C1 segment of cervical spinal cord (tissue), 14 donors: ENCODE measurements at places on chromosomes 3 and 15.

DNA sequence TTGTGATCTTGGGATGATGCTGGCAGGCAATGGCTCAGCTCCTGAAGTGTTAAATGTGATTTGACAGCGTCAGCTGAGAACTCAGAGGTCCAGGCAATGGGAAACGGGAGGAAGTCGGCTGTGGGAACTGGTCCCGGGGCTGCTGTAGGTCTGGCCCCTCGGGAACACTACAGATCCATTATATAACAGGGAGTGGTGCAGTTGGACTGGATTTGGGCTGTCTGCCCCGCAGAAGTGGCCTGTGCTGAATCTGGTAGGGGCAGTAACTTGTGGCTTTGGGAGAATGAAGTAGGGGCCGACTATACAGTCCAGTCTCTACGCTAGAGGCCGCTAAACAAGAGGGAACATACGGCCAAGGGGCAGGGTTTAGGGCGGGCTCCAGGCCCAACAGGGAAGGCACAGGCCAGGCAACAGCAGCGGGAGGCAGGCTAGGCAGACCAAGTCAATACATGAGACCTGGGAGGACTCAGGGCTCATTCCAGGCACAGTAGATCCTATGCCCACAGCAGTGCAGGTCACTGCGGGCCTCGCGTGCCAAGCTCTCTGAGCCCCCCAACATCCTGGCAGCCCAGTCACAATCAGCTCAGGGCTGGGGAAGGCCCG lies 20.3 kb upstream of the IL16 start:
- DNase-seq = no peak

DNA sequence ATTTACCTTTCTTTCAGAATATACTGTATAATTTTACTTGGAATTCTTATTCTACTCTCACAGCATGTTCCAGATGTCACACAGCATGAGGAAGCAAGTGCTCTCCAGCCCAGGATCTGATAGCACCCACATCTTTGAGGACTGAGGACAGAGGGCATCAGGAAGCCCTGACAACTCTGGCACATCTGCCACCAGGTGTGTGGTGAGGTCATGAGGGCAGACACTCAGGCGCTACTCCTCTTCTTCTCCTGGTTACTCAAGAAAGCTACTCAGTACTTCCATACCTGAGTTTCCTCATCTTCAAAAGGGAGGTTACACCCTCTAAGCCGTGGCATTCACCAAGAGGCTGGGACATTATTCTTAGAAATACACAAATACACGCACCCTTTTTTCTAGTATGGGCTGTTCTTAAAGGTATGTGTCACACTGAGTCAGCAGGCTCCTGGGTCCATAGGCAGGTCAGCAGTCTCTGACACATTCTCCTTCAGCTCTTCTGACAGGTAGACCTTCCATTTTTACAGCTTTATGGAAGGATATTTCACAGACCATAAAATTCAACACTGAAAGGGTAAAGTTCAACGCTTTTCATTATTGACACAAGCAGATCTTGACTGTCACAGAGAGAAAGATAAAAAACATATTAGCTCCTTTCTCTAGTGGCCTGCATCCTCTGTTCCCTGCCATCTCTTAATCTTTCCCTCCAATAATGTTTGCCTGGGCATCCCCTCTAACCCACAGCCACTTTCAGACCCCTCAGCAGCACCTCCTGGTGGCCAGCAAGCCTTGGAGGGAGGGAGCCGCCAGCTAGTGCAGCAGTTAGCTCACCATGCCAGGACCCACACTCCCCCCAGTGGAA lies 103.2 kb upstream of the TJP1 start:
- no peak for DNase-seq

DNA sequence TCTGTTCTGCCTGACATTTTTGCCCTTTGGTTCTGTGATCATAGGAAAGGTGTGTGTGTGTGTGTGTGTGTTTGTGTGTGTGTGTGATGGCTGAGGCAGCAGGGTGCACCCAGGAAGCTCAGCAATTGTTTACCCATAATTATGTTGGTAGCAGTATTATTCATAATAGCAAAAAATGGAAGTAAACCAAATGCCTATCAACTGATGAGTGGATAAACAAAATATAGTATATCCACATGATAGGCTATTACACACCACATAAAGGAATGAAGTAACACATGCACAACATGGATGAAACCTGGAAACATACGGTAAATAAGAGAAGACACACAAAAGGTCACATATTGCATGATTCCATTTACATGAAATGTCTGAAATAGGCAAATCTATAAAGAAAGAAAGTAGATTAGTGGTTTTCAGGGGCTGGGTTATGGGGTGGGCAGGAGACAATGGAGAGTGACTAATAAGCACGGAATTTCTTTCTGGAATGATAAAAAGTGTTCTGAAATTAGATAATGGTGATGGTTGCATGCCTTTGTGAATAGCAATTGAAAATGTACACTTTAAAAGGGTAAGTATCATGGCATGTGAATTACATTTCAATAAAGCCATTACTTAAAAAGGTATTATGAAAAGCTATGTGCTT lies 167.2 kb downstream of the POLR2M start:
- no peak for DNase-seq

GRCh38 chr15:89197503-89197971 lies 23.8 kb downstream of the RLBP1 start:
- no peak for DNase-seq

GRCh38 chr3:100928638-100929428 lies 64.4 kb downstream of the ABI3BP start:
- DNase-seq = no peak

DNA sequence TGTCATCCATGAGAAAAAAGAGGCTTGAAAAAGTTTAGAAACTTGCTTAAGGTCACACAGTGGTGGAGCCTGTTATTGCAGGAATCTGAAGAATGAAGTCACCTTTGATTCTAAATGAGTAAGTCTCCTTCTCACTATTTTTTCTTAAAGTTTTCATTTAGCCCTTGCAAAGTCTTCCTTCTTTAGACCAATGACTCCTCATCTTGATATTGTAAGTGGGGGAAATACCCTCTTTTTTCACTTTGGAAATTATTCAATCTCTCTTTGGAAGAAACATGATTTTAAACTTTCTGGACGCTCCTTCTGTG lies 787 bp upstream of the SLMAP start:
- no peak for DNase-seq

GRCh38 chr15:80643431-80643951 lies 51.6 kb upstream of the ABHD17C start:
- no peak for DNase-seq

GRCh38 chr3:156400062-156400461 lies 154.9 kb downstream of the SSR3 start:
- DNase-seq = no peak

GRCh38 chr15:40441565-40442531 lies 1.1 kb downstream of the BAHD1 start:
- DNase-seq = no peak

- DNase-seq = no peak
These were observed 186.4 kb downstream of the FAM43A start for GRCh38 chr3:194871864-194872668.

GRCh38 chr3:161914703-161915417 lies 418.3 kb downstream of the OTOL1 start:
- DNase-seq = no peak

DNA sequence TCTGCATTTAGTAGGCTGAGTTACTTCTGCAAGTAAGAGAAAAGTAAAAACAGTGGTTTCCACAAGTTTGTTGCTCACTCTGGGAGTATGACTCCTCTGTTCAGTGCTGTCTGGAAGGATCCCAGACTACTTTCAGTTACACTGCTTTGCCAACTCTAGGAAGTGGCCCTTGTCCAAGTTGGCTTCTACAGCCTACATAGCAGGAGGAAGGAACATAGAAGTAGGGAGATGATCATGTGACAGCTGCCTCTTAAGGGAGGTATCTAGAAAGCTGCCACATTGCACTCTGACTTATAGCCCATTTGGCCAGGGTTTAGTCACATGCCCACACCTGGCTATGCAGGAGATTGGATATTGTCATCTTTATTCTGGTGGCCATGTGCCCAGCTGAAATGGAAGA lies 298.1 kb downstream of the NSUN3 start:
- DNase-seq = no peak

DNA sequence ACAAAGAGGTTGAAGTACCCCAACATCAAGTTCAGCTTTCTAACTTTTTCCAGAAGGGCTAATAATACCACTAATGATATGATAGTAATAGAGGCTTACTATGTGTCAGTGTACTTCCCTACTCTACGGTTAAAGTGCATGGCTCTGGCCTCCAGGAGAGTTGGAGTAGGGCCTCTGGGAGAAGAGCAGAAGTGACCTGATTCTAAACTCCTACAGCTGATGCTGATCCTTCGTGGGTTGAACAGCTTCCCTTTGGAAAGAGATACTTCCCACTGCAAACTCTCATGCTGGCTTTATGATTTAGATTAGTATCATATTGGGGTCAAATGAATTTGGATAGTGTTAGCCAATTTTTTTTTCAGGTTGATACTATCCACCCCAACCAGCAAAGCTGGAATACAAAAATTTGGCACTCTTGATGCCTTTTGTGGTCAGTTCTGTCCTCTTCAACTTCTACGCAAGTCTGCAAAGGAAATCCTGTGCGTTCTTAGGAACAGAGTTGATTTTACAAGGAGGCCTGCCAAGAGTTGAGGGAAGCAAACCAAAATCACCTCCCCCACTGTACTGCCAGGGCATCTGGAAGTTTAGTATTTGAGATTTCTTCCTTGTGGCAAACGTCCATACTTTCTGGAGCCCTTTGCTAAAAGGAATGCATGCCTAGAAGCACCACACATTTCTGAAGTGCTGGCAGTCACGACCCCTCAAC lies 17.8 kb downstream of the TMEM212 start:
- no peak for DNase-seq

DNA sequence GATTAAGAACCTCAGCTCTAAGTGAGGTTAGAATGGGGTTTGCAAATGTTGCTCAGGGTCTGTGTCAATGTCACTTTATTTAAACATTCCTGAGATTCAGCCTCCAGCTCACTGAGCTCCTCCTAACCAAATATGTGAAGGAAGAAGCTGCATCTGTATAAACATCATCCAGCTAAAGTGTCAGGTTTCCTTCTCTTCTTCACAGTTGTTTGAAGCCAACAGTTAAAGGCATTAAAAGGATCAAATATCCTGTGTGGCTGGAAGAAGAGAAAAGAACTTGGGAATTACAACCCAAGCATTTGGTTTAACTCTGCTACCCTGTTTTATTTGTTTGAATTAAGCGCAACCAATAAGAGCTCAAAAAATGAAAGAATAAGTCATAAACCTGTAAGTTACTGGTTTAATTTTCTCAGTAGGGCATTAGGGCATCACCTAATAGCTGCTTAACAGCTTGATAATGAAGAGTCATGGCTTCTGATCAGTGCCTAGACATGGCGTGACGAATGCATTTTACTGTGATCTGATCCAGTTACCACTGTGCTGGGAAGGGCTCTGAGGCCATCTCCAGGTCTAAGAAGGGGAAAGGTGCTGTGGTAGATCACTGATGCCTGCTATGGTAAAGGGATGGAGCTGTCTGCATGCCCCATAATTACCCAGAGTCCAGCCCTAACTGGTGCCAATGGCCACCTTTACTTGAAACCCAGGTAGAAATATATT lies 165.7 kb upstream of the TSC22D2 start:
- DNase-seq = no peak

GRCh38 chr15:101446518-101447167 lies 42.9 kb downstream of the PCSK6 start:
- DNase-seq = no peak

DNA sequence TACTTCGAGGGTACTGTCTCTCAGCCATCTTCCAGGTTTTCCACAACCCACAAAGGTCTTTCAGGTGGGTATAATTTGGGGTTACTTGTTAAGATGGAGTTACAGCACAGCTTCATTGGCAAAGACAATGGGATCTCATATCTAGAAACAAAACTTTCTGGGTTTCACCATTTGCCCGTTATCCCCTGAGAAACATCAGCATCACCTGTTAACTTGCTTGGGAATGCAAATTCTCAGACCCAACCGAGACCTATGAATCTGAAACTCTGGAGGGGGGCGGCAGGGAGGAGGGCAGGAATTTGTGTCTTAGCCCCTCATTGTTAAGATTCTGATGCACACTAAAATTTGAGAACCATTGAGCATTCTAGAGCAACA lies 176.4 kb downstream of the TNIK start:
- no peak for DNase-seq

DNA sequence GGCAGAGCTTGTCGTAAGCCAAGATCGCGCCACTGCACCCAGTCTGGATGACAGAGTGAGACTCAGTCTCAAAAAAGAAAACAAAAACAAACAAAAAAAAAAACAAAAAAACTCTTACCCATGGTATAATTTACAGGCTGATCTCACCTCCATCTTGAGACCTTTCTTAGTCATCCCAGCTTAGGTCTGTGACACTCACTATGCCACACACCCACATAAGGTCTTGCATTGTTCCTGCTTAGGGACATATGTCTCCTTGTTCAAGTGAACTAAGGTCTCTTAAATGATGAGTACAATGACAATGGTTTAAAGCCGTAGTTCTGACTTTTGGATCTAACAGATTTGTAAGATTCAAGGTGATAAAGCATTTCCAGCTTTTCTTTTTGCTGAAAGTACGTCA lies 360.2 kb upstream of the ARHGEF26 start:
- no peak for DNase-seq

- no peak for DNase-seq
These were observed 54.1 kb downstream of the TMEM44 start for GRCh38 chr3:194579091-194579606.

DNA sequence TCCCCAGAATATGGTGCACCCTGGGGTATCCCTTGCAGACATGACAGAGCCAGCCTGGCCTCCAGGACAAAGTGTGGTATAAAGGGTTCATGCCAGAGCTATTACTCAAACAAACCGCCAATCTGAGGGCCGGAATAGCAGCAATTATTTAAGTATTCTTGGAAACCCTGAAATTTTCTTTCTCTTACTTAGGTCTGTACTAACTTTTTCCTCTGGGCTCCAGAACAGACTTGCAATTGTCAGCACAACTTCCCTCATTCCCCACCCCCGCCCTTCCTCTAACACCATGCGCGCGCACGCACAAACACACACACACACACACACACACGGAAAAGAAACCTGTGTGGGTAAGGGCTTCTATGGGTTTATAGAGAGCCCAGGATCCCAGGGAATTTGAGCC lies 56.3 kb downstream of the ISG20 start:
- no peak for DNase-seq

DNA sequence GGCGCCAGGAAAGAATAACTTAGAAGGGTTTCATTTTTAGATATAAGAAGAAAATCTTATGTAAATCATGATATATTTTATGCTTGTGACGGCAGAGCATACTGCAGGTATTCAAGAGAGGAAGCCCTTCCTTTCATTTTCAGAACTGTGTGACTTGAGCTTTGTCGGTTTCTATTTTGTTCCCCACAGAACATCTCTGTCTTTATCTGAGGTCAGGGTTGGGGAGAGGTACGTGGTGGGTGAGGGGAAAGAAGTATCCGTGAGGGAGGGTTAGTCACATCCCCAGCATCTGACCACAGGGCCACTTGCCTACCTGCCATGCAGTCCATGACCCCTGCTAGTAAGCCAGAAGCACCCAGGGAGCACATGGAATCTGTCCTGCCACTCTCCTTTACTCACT lies 126.5 kb downstream of the DGKG start:
- DNase-seq = no peak
